ENCODE measurements at places on chromosomes 5 and 9. TPM values are rescaled to one million over a fixed set of nuclear protein-coding genes. Genes with fewer than 3 reads are reported as not detected.

- no peak for DNase-seq
Measured at GRCh38 chr5:88503041-88503345, 234.3 kb upstream of the TMEM161B start.

- no peak for DNase-seq
Measured at GRCh38 chr5:54533541-54534190, 16.1 kb downstream of the SNX18 start.

- DNase-seq, result no peak
Measured at GRCh38 chr9:109990541-109990940, 210.5 kb downstream of the PALM2AKAP2 start.

SPINK6 gene
- not detected for total RNA-seq

- no peak for DNase-seq
Measured at GRCh38 chr5:94761786-94762185, 143.3 kb downstream of the SLF1 start.

CRHBP gene
- not detected for total RNA-seq

GRCh38 chr5:144812763-144813162 is 642.1 kb downstream of the KCTD16 start:
- DNase-seq, result no peak

DNA sequence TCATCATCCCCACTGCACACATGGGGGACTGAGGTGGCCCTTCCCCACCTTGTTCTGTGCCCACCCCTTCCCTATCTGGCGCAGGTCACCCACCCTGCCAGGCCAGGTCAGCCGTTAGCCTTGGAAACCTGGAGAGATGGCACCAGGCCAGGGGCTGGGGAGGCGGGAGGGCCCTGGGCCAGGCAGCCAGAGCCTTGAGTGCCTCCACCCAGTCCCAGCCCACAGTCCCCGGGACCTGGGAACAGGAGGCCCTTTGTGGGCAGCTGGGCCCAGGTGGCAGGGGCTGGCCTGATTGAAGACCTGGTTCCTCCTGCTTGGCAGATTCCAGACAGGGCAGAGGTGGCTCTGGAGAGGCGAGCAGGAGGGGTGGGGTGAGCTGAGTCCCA is 70.6 kb downstream of the LRSAM1 start:
- DNase-seq, result no peak

All from activated T-helper 1 cell treated with anti-CD3 and anti-CD28 coated beads, Interleukin-12 subunit alpha, Interleukin-12 subunit beta, Interleukin-2, Interleukin-4 antibody, amounts not matched to agents 30 ng/mL and 10 ng/mL and 1 ng/mL, durations not matched to agents 14 hours and 24 hours and 36 hours (primary cell).